ENCODE measurements at places on chromosomes 12 and 14. TPM values are rescaled to one million over a fixed set of nuclear protein-coding genes. Genes with fewer than 3 reads are reported as not detected.

Gene MED13L
- total RNA-seq, result 89.5 TPM

Gene RTN1
- not detected for total RNA-seq

Gene ANO2
- not detected for total RNA-seq

Gene ASCL1
- total RNA-seq, result not detected

Gene RNASE9
- total RNA-seq, result not detected

Gene KRT72
- total RNA-seq, result not detected

Gene RFLNA
- total RNA-seq, result not detected

Gene RBM23
- total RNA-seq, result 68.7 TPM

Gene WNT5B
- 50.2 TPM for total RNA-seq

Gene GALNT6
- total RNA-seq, result 73.0 TPM

Gene CELA1
- total RNA-seq, result 0.58 TPM

Gene MYRFL
- total RNA-seq, result not detected

Gene CINP
- total RNA-seq, result 54.6 TPM

Gene CD63
- 536 TPM for total RNA-seq

Gene EXOC3L4
- 1.7 TPM for total RNA-seq

Gene PLA2G1B
- not detected for total RNA-seq

Gene AACS
- 48.5 TPM for total RNA-seq

Gene KRT80
- total RNA-seq, result 84.1 TPM

Gene OVCH1
- not detected for total RNA-seq

Gene PPM1H
- total RNA-seq, result 13.5 TPM

Gene AKAP6
- total RNA-seq, result 2.8 TPM

Gene DEPDC4
- total RNA-seq, result 1.8 TPM

Gene CCDC175
- not detected for total RNA-seq

Gene PTGES3
- total RNA-seq, result 322 TPM

Gene NGB
- not detected for total RNA-seq

Gene DPF3
- total RNA-seq, result not detected

Gene GYS2
- not detected for total RNA-seq

Gene RNASE13
- total RNA-seq, result not detected

Gene MMP14
- 22.4 TPM for total RNA-seq

Gene PDZRN4
- total RNA-seq, result not detected

Gene REM2
- 0.98 TPM for total RNA-seq

Gene SOX5
- not detected for total RNA-seq

Gene ZFYVE21
- 118 TPM for total RNA-seq

Gene PDE3A
- total RNA-seq, result not detected

Gene KCNK13
- total RNA-seq, result not detected

Gene NELL2
- 1.2 TPM for total RNA-seq

Gene RD3L
- not detected for total RNA-seq

Gene CFAP54
- total RNA-seq, result 16.4 TPM

Gene TDG
- total RNA-seq, result 21.0 TPM

Gene RHOF
- 132 TPM for total RNA-seq

Gene SLC25A21
- total RNA-seq, result 0.38 TPM

Gene MRPS35
- 91.7 TPM for total RNA-seq

Gene SLC4A8
- 2.6 TPM for total RNA-seq

Gene WNT1
- total RNA-seq, result not detected

Gene DPPA3
- total RNA-seq, result not detected

Gene GPRC5D
- total RNA-seq, result not detected

Gene UNC79
- total RNA-seq, result 0.07 TPM

Gene SLC25A47
- total RNA-seq, result not detected

Gene KSR2
- total RNA-seq, result 1.0 TPM

Gene CLEC2A
- total RNA-seq, result not detected

Gene OTUB2
- total RNA-seq, result 0.55 TPM

Gene TAS2R8
- total RNA-seq, result not detected

Gene MAP3K9
- 25.0 TPM for total RNA-seq

Gene ADIPOR2
- 76.0 TPM for total RNA-seq

Gene PRIMA1
- not detected for total RNA-seq
